ENCODE measurements at places on chromosomes 16 and 17. TPM values are rescaled to one million over a fixed set of nuclear protein-coding genes. Genes with fewer than 3 reads are reported as not detected.

CPNE7 gene
- total RNA-seq: 1.1 TPM

SLFN13 gene
- total RNA-seq: 56.2 TPM

TRIM72 gene
- total RNA-seq: not detected

TNFRSF17 gene
- not detected for total RNA-seq

GP1BA gene
- total RNA-seq: not detected

LITAF gene
- total RNA-seq: 80.5 TPM

RHBDL3 gene
- 0.82 TPM for total RNA-seq

FSCN2 gene
- total RNA-seq: 0.52 TPM

PRCD gene
- total RNA-seq: not detected

OTOP2 gene
- total RNA-seq: not detected

SCARF1 gene
- 5.3 TPM for total RNA-seq

CNTD1 gene
- total RNA-seq: not detected

DHX40 gene
- total RNA-seq: 20.8 TPM
